ENCODE measurements at places on chromosomes 11 and 22. TPM values are rescaled to one million over a fixed set of nuclear protein-coding genes. Genes with fewer than 3 reads are reported as not detected.

Gene OR52A1
- total RNA-seq: not detected

Gene HTR3B
- not detected for total RNA-seq

Gene TCN2
- total RNA-seq: 26.3 TPM

DNA sequence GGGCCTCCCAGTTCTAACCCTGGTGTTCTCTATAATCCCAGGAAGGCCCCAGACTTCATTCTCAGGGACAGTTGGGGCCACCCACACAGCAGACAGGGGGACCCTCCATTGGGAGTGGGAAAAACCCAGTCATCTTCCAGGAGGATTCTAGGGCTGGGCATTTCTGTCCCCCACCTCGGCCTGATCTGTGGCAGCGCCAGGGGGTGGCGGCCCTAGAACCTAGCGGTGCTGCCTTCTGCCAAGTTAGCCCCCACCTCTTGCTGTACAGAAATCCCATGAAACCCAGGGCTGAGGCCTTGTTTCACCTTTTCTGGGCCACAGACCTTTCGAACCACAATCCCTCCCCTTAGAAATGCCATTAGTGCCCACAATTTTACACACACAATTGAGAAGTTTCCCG lies 9.6 kb downstream of the CHST1 start:
- H3K27me3 ChIP-seq: no peaks in the 10 kb centered on the region
- DNase-seq: no peak
- H3K4me3 ChIP-seq: no peak overlapping the region
- peaks cover 17% of the 10 kb centered on the region for H3K4me1 ChIP-seq

DNA sequence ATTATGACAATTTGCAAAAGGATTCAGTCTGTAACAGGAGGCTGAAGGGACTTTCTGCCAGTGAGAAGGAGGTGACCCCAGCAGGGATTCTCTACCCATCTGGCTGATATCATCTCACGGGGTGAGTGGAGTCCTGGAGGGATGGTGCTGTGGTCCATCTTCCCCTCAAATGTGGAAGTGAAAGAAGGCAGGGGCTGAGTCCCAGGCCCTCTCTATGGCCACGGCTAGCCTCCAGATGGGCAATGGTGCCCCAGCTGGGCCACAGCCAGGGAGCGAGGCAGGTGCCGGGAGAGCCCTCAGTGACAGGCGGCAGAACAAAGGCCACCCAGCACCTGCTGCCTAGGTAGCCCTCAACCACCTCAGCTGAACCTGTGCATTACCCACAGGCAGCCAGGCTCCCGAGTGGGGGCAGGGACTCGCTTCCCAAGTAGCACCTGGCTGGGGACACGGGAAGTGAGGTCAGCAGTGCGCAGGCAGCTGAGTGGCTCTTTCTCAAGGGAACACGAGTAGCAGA lies 6.7 kb downstream of the NECTIN1 start:
- DNase-seq: no peak
- H3K36me3 ChIP-seq: no peaks in the 10 kb centered on the region
- no peaks in the 10 kb centered on the region for H3K27me3 ChIP-seq
- H3K27ac ChIP-seq: no peak overlapping the region
- no peak overlapping the region for H3K4me3 ChIP-seq
- H3K4me1 ChIP-seq: peaks cover 9% of the 10 kb centered on the region

DNA sequence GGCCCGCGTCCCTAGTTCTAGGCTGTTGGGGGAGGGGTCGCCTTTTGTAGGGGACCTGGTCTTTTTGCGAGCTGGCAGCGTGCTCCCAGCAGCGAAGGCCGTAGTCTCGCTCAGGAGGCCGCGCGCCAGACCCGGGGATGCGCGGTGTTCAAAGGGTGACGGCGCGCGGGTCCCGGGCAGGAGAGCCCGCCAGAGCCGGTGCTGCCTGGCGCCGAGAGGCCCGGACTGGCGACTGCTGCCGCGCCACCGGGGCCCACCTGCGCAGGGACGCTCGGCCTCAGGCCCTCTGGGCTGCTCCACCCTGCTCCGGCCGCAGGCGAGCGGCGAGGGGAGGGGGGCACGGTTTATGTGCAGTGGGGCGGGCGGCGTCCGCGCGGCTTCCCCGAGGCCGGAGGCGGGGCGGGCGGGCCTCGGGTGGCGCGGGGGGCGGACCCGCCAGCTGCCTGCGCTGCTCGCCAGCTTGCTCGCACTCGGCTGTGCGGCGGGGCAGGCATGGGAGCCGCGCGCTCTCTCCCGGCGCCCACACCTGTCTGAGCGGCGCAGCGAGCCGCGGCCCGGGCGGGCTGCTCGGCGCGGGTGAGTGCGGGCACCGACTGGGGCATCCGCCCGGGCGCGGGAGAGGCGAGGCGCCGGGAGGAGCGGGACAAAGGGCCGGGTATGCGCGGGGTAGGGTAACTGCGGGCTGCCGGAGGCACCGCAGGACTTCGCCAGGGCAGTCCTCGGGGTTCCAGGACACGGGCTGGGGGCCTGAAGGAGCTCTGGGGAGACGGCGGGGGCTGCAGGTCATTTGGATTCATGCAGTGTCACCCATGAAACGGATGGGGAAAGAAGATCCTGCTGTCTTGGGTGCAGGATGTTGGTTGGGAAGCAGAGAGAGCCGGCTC lies at the start of gene PRSS23:
Gene PRSS23 (plus strand): TSS at position 467 of the 884 bp plus-strand sequence. CDS start 7,102 bp downstream, outside the sequence.
- H3K27ac ChIP-seq: peak within 1 kb of the TSS; percentile 83
- H3K36me3 ChIP-seq: no peaks in the 10 kb centered on the region
- H3K4me1 ChIP-seq: peaks cover 16% of the 10 kb centered on the region
- H3K4me3 ChIP-seq: peak within 1 kb of the TSS; percentile 79
- DNase-seq: peak; percentile 76

DNA sequence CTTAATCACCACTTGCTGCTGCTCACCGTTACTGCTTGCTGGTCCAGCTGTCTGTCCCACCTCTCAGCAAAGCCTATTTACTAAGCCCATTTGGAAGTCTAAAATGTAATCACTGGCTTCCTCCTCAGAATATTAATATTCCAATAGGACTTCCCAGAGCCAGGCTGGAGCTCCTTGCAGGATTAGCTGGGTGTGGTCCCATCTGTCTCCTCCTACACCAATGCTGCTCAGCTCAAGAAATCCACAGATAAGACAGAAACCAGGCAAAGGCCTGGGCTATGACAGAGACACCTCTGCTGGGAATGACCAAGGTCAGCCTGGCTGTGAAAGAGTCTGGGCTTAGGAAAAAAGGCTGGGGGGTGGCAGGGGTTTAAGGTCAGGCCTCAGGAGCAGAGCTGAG lies 317.8 kb downstream of the BUD13 start:
- no peak overlapping the region for H3K27ac ChIP-seq
- H3K4me1 ChIP-seq: no peaks in the 10 kb centered on the region
- no peak for DNase-seq
- no peaks in the 10 kb centered on the region for H3K27me3 ChIP-seq
